Sciatic nerve (tissue), 2 donors: ENCODE measurements at places on chromosomes 2 and 18. TPM values are rescaled to one million over a fixed set of nuclear protein-coding genes. Genes with fewer than 3 reads are reported as not detected.

IL1F10 gene
- total RNA-seq, result not detected

TEKT4 gene
- total RNA-seq, result not detected

C2orf15 gene
- total RNA-seq, result not detected

POTEE gene
- 0.45 TPM for total RNA-seq

CAVIN2 gene
- total RNA-seq, result 71.1 TPM

PFN4 gene
- 1.5 TPM for total RNA-seq

DIS3L2 gene
- 46.5 TPM for total RNA-seq

TFPI gene
- total RNA-seq, result 106 TPM

PLEK gene
- 21.0 TPM for total RNA-seq

PTRHD1 gene
- 14.7 TPM for total RNA-seq

LCT gene
- 0.04 TPM for total RNA-seq

KLHL41 gene
- total RNA-seq, result 1.8 TPM

PCGF1 gene
- total RNA-seq, result 13.7 TPM

WNT10A gene
- total RNA-seq, result 0.94 TPM

GPAT2 gene
- 11.1 TPM for total RNA-seq

PAX8 gene
- total RNA-seq, result 1.2 TPM

INO80C gene
- total RNA-seq, result 27.5 TPM

RNF125 gene
- total RNA-seq, result 8.5 TPM

PARD3B gene
- 100 TPM for total RNA-seq

KIAA2012 gene
- total RNA-seq, result not detected

TNS1 gene
- total RNA-seq, result 703 TPM

TM4SF20 gene
- not detected for total RNA-seq

RNF152 gene
- 13.3 TPM for total RNA-seq

DAW1 gene
- total RNA-seq, result not detected

ANKAR gene
- total RNA-seq, result 30.3 TPM

ARL4C gene
- total RNA-seq, result 10.7 TPM

KIF5C gene
- total RNA-seq, result 62.7 TPM

NETO1 gene
- total RNA-seq, result 6.0 TPM

SLC38A11 gene
- 1.2 TPM for total RNA-seq

NPAS2 gene
- total RNA-seq, result 17.5 TPM

LRATD1 gene
- total RNA-seq, result 3.0 TPM

UGT1A10 gene
- total RNA-seq, result not detected

CD302 gene
- total RNA-seq, result 47.1 TPM

NRBP1 gene
- 77.6 TPM for total RNA-seq
